ENCODE measurements at places on chromosomes 2 and 18. TPM values are rescaled to one million over a fixed set of nuclear protein-coding genes. Genes with fewer than 3 reads are reported as not detected.

SP140 gene
- 0.52 TPM for total RNA-seq

RAD51AP2 gene
- total RNA-seq = 0.26 TPM

IL18RAP gene
- 4.9 TPM for total RNA-seq

EN1 gene
- not detected for total RNA-seq

APCDD1 gene
- total RNA-seq = 31.3 TPM

GATA6 gene
- 114 TPM for total RNA-seq

RNU2-63P gene
- total RNA-seq = not detected

ZNF396 gene
- total RNA-seq = 2.6 TPM

CCDC85A gene
- total RNA-seq = 2.6 TPM

CCL20 gene
- not detected for total RNA-seq

IL37 gene
- not detected for total RNA-seq

ITM2C gene
- 32.9 TPM for total RNA-seq

BCL2 gene
- total RNA-seq = 10.1 TPM

STARD7 gene
- total RNA-seq = 91.3 TPM

GMCL1 gene
- 16.1 TPM for total RNA-seq

TMEFF2 gene
- not detected for total RNA-seq

C18orf54 gene
- 2.6 TPM for total RNA-seq

CPO gene
- total RNA-seq = not detected

CROCC2 gene
- total RNA-seq = not detected

IL36B gene
- total RNA-seq = not detected

SLC16A14 gene
- 0.99 TPM for total RNA-seq

CXCR1 gene
- total RNA-seq = not detected

TCF23 gene
- total RNA-seq = 0.66 TPM

GPR75 gene
- total RNA-seq = 4.0 TPM

NYAP2 gene
- 0.52 TPM for total RNA-seq

ACTG2 gene
- total RNA-seq = 0.52 TPM

RUFY4 gene
- not detected for total RNA-seq

DLGAP1 gene
- total RNA-seq = 0.52 TPM

FEV gene
- not detected for total RNA-seq

NAGK gene
- total RNA-seq = 57.1 TPM

BCL11A gene
- total RNA-seq = 16.2 TPM

TIGD1 gene
- 3.6 TPM for total RNA-seq

SULT1C4 gene
- 4.2 TPM for total RNA-seq

CNNM4 gene
- total RNA-seq = 4.3 TPM

DYNAP gene
- total RNA-seq = not detected

KANSL1L gene
- 94.9 TPM for total RNA-seq

CDCA7 gene
- total RNA-seq = 3.1 TPM

SLC5A7 gene
- 0.26 TPM for total RNA-seq

OR6B2 gene
- not detected for total RNA-seq

KATNAL2 gene
- 12.2 TPM for total RNA-seq

PUM2 gene
- 43.3 TPM for total RNA-seq

UGT1A5 gene
- not detected for total RNA-seq

Data from body of pancreas (tissue), 4 donors.